ENCODE measurements at places on chromosomes 1 and 21. TPM values are rescaled to one million over a fixed set of nuclear protein-coding genes. Genes with fewer than 3 reads are reported as not detected.

- no peak for DNase-seq
Observed at GRCh38 chr21:34613679-34614627, 960 bp downstream of the RCAN1 start.

- no peak for DNase-seq
Observed at GRCh38 chr1:178738780-178739179, 13.7 kb downstream of the RALGPS2 start.

GRCh38 chr21:34548781-34549376 is 36.9 kb upstream of the KCNE1 start:
- no peak for DNase-seq

Gene SLC30A2
- total RNA-seq: not detected

DNA sequence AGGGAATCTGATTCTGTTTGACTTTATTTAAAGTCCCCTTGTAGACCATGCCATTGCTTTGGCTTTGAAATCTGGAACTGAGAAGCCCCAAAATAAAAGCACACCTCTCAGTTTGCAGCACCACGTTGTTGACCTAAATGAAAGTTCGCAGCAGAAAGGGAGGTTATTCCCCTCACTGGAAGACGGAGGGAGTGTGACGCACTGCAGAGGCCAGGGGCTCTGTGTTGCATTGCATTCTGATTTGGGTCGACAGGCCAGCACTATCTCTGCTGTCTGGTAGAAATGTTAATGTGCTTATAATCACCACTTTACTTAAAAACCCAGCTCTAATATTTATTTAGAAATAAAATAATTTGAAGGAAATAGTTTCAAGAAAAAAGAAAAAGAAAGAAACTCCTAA is 675.2 kb upstream of the NR5A2 start:
- no peak for DNase-seq

DNA sequence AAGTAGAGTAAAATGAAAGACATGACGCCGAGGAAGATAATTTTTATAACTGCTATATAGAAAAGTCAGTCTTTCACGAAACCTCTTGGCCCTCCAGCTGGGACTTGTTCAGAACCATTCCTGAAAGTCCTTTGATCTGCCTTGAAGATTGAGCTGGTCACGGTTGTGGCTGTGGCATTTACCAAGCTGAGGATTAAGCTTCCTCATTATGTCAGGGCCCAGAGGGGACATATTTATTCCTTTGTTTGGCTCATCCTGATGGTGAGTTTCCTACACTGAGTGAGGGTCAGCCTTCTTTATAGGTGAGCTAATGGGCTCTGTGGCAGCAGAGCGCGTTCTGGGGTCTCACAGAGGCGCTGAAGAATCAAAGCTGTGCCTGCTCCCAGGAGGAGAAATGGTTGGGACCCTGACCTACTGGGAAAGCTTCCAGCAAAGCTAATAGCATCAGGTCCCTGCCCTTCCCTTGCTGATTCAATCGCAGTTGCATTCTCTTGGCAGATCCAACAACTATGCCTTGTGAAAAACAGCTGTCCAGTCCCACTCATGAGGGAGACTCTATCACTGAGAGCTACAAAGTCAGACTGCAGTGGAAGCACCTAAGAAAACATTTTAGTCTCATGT is 43.2 kb upstream of the PBX1 start:
- no peak for DNase-seq

All from T-cell (primary cell).